ENCODE measurements at places on chromosomes 4 and X. TPM values are rescaled to one million over a fixed set of nuclear protein-coding genes. Genes with fewer than 3 reads are reported as not detected.

GRCh38 chrX:54291758-54292157, 66.1 kb downstream of the WNK3 start:
- no peak for DNase-seq

The PDCL2 gene
- not detected for total RNA-seq

GRCh38 chr4:156838761-156839160, 132.8 kb downstream of the PDGFC start:
- DNase-seq, result no peak

DNA sequence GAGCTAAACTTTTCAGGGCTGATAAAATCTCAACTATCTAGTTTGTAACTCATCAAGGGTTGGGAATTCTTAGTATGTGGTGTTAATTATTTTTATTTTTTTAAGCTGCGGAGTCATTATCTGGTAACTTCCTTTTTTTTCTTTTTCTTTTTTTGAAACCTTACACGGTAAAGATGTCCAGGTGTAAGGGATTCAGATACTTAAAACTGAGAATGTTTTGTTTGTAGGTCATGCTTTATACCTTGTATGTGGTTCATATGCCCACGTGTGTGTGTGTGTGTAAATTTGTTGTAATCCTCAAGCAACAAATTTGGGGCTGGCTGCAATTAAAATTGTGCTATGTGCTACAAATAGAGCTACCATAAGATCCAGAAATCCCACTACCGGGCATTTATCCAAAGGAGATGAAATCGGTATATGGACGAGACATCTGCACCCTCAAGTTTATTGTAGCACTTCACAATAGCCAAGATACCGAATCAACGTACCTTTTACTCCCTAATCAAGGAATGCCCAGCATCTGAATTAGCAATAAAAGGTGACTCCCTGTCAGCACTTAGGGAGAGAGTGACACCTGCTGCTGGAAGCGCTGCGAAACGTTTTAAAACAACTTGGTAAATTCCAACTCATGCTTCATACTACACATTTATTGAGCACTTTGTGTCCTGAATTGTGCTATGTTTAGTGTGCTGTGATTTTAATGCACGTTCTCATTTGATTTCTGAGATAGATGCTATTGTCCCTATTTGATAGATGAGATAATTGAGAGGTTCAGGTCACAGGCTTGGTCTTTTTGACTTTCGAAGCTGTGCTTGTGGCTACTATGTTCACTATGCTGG, 16.1 kb downstream of the MSMO1 start:
- DNase-seq, result no peak

DNA sequence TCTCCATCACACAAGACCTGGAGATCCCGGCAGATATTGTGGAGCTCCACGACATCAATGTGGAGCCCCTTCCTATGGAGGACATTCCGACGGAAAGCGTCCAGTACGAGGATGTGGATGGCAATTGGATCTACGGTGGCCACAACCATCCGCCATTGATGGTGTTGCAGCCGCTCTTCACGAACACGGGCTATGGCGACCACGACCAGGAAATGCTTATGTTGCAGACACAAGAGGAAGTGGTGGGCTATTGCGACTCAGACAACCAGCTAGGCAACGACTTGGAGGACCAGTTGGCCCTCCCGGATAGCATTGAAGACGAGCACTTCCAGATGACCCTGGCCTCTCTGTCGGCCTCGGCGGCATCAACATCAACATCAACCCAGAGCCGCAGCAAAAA, 717 bp downstream of the YY2 start:
- DNase-seq, result no peak

DNA sequence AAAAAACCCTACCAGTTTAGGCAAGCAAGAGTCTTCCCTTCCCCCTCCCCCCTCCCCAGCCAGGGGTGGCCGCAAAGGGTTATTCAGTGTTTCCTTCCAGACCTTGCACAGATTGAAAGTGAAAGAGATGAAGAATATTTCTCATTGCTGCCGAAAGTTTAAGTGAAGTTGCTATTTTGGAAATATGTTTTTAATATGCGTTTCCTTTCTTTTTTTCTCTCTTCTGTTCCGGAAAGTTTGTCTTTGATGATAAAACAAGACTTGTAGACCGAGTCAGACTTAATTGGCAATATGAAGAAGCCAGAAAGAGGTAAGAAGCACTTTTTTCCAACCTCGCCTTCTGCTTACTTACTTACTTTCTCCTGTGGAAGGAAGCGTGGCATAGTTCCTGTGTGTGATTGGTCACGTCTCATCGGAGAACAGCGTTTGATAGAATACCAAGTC, 58.5 kb upstream of the CLCN4 start:
- no peak for DNase-seq

- no peak for DNase-seq
Observed at GRCh38 chr4:80343887-80344286, 8.4 kb downstream of the CFAP299 start.

The NFKB1 gene
- 32.9 TPM for total RNA-seq

GRCh38 chrX:120514236-120514635, 45.1 kb upstream of the LAMP2 start:
- no peak for DNase-seq

GRCh38 chrX:21723814-21724213, 34.1 kb downstream of the SMPX start:
- no peak for DNase-seq

- no peak for DNase-seq
Observed at GRCh38 chr4:143585548-143585947, 72.0 kb downstream of the SMARCA5 start.

The ZCCHC13 gene
- total RNA-seq, result not detected

The NALF2 gene
- total RNA-seq, result not detected

DNA sequence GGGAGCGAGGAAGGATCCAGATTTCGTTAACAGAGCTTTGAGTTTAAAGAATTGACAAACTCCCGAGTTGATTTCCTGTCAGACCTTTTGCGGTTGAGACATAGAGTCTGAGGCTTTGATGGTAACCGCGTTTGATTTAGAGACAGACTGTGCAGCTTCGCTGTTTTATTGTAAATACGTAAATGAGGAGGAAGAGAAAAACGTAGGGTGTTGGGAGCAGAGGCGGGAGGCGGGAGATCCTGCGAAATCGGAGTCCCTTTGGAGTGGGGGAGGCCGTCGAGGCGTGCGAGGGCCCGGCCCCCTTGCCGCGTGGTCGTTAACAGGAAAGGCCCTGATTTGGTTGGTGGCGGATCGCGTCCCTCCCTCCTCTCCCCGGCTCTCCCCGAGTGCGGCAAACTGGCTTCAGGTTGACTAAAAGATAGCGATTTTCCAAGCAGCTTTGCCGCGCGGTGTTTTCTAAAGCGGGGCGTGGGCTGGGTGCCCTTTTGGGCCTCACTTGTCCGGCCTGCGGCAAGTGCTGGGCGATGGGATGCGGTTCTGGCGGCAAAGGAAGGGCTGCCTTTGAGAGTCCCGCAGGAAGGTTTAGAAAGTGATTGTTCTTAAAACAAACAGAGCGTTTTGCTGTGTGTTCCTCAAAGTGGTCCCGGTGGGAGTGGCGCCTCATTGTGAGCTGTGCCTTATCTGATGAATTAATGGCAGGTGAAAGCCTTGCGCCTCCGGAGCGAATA, 857 bp downstream of the SCML1 start:
- DNase-seq, result no peak
